Naive thymus-derived CD8-positive, alpha-beta T cell (primary cell): ENCODE measurements at places on chromosomes 12 and 14.

- DNase-seq, result no peak
Observed at GRCh38 chr12:573232-573631, 90.0 kb downstream of the NINJ2 start.

- DNase-seq, result no peak
Observed at GRCh38 chr14:104784846-104785707, 10.5 kb downstream of the AKT1 start.

DNA sequence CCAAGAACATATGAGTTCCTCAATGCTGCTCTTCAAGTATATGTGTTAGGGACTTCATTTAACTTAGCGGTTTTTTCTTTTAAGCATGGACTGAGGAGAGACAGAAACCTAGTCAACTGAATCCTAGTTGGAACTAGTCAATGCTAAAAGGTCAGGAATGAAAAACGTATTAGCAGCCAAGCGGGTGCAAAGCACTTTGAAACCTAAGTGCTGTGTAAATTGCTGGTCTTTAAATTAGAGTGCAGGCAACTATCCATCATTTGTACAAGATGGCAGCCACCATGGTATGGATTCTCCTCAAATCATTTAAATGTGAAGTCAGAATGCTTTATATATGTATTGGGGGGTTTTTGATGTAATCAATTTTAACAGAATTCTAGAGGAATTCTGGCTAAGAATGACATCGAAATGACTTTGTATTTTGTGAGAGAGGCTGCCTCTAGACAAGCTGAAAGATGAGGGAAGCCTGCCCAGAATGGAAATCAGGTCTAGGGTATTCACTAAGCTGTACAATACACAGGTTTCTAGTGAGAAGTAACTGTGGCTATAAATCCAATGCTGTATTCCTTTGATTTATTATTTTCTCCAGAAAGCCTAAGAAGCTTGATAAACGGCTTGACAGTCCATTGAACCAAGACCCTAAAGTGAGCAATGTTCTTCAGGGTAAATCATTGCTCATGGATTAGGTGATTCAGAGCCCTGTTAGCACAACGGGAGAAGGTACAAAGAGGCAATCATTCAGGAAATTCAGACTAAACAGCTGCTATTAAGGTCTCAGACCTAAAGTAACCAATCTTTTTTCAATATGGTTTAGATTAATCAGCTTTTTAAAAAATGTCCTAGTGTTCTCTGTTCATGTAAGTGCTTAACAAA is 198.8 kb downstream of the ANO2 start:
- no peak for DNase-seq

DNA sequence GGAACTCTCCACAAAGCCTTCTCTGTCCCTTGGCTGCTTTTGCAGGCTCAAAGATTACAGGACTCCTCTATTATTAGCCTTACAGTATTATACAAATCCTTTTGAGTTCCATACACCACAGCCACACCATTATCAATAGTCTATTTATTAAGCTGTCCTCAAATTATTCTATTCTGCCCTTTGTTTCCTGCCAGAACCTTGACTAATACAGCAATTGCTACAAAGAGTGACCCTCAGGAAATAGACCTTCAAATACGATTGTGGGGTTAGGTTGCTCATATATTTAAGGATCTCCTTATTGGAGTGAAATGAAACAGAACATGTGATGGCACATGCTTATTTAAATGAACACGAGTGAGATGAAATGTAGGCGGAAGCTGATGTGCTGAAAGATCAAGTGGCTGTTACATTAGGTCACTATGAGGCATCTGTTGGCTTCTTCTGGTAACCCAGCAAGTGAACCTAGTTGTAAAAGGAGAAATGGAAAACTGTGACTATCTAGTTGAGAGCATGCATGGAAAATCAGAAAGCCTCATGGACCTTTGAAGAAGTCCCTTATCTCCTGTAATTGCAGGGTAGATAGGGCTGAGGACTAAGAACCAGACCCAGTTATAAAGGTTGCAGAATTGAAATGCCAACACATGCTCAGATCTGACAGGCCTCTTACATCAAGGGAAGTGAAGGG is 75.5 kb downstream of the AVPR1A start:
- DNase-seq, result no peak

- no peak for DNase-seq
Observed at GRCh38 chr14:74015963-74016362, 3.1 kb downstream of the ENTPD5 start.

DNA sequence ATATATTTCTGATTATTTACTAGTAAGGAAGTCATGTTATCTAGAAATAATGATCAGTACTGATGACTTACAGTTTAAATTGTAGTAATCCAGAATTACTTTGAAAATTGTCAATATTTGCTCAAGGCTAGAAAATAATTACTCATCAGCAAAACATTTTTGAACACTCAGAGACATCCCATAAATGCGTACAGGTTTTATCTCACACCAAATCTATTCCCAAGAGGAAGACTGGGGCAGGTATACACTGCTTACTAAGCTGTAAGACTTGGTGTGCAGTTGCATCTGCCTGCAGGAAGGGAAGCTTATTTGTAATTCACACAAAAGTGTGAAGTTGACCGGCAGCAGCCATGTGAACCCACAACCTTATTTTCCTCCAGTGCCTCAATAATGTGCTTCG is 146.4 kb downstream of the CCER1 start:
- no peak for DNase-seq

- DNase-seq, result no peak
Observed at GRCh38 chr12:55686366-55687010, 21.2 kb downstream of the ITGA7 start.

DNA sequence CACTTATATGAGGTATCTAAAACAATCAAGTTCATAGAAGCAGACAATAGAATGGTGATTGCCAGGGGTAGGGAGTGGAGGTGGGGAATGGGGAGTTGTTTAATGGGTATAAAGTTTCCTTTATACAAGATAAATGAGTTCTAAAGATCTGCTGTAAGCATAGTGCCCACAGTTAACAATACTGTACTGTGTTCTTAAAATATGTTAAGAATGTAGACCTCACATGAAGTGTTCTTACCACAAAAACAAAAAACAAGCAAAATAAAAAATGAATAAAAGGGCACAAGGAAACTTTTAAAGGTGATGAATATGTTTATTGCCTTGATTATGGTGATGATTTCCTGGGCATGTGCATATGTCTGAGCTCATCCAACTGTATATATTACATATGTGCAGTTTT is 211.8 kb downstream of the MSRB3 start:
- DNase-seq, result no peak

GRCh38 chr12:100919116-100919515 is 124.5 kb downstream of the ANO4 start:
- no peak for DNase-seq

- no peak for DNase-seq
Observed at GRCh38 chr12:1853716-1854115, 33.4 kb downstream of the LRTM2 start.

DNA sequence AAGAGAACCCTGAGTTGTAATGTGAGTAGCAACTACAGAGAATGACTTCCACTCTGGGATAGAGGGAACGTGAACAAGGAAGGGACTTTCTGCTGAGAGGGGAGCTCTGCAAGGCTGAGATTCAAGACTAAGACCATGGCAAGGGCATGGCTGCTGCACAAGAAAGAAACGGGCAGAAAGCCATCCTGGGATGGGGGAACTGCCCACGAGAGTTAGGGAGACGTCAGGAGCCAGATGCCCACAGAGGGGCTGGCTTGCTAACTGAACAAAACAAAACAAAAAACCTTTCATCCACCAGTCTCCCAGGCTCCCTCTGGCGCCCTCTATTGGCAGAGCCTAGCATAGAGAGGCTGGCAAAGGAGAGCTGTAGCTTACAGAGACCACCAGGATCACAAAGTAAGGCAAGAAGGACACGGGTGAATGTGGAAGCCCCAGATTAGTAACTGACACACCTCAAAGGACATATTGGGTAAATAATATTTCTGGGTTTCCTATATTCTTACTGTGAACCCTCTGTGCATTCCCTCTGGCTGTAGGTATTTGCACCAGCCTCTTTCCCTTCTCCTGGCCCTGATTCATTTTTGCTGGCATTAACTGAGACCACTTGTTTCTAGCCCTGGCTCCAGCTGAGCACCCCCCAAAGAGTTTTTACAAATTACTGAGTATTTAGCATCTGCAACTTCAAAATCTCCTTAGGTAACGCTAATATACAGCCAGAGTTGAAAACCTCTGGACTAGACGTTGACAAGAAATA is 338.3 kb downstream of the EMP1 start:
- no peak for DNase-seq

DNA sequence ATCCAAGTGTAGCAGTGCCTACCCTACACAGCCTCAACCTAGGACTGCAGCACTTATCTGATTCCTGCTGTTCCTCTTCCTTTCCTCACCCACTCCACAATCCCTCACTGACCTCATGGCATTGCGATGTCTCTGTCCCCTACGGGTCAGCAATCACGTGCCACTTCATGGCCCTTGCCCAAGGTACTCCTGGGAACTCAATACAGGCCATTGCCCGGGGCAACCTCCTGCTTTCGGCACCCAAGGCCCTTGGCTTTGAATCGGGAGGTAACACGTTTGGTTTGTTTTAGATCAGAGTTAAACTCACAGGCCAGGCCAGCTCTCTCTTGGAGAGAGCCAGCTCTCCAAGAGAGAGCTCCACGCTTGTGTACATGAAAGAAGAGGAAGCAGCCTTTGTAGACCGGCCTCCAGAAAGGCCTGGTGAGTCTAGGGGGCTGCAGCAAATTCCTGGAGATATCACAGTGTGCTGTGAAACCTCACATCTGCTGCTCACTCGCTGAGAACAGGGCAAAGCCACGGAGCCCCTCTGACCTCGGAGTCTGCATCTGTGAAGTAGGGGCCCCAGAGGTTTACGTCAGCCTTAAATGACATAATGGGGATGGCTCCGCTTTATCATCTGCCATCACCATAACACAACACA is 12.2 kb downstream of the CLMN start:
- DNase-seq, result no peak

DNA sequence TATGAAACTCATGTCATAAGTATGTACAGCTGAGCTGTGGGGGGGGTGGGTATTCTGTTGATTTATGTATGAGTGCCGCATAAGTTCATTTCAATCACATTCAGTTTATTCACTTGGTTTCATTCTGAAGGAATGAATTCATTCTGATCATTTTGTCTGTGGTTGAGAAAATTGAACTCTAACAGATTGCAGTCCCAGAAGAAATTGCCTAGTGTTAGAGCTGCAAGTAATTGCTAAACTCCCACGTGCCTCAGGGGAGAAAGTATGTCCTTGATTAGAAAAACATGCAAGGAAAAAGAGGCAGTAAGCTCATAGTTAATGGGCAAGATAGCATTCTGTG is 442.4 kb upstream of the MGAT4C start:
- DNase-seq, result no peak

- no peak for DNase-seq
Observed at GRCh38 chr14:102418853-102419240, 56.1 kb downstream of the TECPR2 start.

GRCh38 chr12:48933664-48934311 is 8.5 kb upstream of the FKBP11 start:
- DNase-seq, result peak; percentile 53

DNA sequence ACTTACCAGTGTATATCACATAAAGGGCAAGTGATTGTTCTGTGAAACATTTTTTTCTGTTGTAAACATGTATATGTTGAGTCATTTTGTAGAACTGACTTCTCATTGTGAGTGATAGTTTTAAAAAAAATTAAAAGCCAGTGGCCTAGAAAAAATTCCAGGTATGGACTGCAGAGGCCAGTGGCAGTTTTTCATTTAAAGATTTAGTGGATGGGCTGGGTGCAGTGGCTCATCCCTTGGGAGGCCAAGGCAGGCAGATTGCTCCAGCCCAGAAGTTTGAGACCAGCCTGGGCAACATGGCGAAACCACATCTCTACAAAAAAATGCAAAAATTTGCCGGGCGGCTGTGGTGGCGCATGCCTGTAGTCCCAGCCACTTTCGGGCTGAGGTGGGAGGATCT is 84.7 kb upstream of the MDM1 start:
- DNase-seq, result no peak

DNA sequence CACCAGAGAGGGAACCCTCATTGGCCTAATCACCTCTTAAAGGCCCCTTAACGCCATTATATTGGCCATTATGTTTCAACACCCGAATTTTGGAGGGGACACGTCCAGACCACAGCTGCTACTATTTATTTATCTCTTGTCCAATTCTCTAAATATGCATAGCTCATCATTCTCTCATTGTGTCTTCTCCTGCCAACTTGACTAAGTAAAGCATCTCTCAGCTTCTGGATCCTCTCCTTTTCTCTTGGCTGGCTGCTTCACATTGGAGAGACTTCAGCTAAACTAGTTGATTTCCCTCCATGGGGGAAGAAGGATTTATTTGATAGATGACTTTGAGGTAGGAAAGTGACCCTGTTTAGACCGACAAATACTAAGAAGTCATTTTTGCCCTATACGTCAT is 120.4 kb upstream of the KRR1 start:
- DNase-seq, result no peak
